Head of caudate nucleus (tissue), 42 donors: ENCODE measurements at places on chromosomes 16 and 17.

DNA sequence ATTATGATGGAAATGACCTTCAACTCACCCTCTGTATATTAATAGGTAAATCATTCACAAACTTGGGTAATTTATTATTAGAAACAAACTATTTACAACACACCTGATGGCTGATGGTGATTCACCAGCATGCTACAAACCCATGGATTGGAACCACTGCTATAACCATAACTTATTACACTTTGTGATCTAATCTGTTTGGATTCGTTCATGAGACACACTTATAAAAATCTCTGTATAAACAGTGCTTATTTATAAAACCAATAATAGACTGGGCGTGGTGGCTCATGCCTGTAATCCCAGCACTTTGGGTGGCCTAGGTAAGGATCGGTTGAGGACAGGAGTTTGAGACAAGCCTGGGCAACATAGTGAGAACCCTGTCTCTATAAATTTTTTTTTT is 16.0 kb downstream of the SMIM36 start:
- DNase-seq: no peak

GRCh38 chr16:84047206-84047605 is 4.6 kb upstream of the SLC38A8 start:
- no peak for DNase-seq

DNA sequence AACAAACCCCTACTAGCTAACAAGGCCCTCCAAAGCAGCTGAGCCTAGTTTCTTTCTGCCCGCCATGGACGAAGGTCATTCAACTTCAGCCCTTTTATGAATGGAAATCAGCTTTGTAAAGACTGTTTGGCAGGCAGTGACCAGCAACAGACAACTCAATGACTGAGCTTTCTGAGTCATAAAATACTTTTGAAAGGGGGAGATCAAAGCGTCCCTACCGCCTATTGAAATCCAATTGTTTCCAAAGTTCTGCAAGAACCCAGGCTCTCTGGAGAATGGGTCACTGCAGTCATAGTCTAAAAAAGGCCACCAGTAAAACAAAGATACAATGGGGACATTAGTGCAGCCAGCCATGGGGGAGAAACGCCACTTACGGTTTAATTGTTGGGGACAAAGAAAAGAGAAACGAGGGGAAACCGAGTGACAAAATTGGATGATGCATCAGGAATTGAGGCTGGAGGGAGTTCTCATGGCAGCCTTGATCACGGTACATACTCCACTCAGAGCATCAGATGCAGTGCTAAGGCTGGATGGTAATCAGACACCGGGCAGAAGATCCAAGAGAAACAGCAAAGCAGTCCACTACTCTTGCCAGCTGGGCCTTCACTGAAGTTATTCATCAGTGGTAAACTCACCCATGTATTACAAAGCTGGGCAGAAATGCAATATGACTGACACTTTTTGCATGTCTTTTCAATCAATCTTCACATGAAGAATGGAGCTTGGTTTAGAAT is 9.8 kb downstream of the ADAMTS18 start:
- DNase-seq: no peak

GRCh38 chr17:59084154-59084553 is 22.5 kb downstream of the TRIM37 start:
- no peak for DNase-seq

- no peak for DNase-seq
These were observed 19.9 kb upstream of the RBL2 start for GRCh38 chr16:53414381-53414780.

DNA sequence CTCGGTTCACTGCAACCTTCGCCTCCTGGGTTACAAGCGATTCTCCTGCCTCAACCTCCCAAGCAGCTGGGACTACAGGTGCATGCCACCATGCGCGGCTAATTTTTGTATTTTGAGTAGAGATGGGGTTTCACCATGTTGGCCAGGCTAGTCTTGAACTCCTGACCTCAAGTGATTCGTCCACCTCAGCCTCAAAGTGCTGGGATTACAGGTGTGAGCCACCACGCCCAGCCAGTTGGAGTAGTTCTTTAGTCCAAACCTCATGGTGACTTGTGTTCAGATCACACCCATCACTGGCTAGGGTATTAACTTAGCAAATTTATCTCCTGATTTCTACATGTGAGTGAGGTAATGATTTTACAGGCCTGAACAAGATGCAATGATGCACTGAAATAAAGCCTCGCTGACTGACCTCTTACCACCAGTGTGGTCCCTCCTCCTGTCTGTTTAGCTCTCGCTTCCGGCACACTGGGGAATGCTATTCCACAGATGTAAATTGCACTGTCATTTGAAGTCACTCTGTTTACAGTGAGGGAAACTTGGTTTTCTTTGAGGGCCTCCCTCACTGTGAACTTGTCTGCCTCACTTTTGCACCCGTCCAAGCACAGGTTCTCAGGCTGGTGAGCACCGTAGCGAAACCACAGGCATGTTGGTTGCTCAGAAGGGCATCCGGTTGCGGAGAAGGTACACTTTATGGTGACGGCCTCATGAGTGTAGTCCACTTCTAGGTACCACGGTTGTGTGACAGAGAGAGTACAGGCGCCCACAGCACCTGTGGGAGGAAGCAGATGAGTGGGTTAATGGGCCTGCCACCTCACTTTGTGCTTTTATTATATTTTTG is 5.5 kb downstream of the IGSF6 start:
- DNase-seq: no peak

DNA sequence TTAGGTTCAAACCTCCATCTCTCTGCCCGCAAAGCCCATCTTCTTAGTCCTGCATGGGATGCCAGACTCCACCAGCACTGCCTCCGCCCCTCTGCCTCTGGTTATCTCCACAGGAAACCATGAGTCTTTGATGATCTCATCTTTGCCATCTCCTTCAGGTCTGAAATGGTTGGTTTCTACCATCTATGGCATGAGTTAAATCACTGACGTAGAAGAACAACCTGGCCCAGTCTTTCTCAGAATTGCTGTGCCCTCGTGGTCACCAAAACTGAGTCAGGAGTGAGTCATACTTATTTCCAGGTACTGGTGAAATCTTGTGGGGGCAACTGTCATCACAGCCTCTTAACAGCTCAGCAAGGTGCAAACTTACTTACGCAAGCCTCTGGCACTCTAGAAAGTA is 468.7 kb upstream of the C16orf82 start:
- peak; percentile 57 for DNase-seq

DNA sequence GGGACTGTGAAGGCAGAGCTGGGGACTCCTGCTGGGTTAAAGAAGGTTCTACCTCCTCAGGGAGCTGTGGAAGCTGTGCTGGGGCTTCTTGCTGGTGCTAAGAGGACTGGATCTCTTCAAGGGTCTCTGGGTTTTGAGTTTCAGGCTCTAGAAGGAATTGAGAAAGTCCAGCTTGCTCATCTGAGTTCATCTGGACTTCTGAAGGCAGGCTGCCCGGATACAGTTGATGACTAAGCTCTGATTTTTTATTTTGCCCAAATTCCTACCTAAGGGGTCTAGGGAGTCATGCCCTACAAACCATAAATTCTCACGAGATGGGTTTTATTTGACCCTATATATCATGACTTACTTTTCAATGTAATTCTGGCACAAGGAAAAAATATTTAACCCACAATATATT is 46.8 kb upstream of the TMEM97 start:
- DNase-seq: no peak

DNA sequence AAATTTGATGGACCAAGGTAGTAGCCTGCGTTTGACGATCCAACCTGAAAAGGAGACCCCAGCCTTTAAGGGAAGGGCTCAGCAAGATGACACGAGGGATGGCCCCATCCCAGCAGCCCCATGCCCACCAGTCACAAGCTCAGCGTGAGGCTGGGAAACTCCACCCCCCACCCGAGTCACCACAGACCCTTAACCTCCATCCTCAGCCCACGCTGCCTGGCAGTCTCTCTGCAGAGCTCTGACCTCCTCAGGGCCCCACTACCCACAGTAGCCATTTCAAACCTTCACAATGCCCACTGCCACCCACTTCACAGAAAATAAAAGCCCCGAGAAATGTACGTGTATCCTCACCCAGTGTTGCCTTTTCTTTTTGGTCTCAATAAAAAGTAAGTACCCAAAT is 18.7 kb downstream of the USP36 start:
- no peak for DNase-seq

DNA sequence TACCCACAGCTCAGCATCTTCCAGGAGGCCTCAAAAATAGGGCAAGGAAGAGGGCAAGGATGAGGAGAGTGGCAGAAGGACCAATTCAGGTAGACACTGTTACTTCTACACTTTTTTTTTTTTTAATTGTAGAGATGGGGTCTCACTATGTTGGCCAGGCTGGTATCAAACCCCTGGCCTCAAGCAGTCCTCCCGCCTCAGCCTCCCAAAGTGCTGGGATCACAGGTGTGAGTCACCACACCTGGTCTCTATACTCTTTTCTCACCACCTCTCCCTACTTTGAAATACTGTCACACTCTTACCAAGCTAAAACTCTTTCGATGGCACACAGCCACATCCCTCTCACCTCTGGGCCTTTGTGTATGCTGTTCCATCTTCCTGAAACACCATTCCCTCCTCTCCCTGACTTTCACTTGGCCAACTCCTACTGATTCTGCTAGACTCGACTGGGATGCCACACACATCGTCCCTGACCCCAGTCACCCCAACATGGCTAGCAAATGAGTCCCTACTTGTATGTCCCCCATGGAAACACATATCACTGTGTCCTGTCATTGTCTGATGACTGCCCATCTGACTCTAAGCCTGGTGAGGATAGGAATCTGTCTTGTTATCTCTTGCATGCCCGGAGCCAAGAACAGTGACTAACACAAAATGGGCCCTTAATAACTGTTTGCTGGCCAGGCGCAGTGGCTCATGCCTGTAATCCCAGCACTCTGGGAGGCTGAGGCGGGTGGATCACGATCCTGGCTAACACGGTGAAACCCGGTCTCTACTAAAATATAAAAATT is 7.2 kb upstream of the SLC43A2 start:
- no peak for DNase-seq

DNA sequence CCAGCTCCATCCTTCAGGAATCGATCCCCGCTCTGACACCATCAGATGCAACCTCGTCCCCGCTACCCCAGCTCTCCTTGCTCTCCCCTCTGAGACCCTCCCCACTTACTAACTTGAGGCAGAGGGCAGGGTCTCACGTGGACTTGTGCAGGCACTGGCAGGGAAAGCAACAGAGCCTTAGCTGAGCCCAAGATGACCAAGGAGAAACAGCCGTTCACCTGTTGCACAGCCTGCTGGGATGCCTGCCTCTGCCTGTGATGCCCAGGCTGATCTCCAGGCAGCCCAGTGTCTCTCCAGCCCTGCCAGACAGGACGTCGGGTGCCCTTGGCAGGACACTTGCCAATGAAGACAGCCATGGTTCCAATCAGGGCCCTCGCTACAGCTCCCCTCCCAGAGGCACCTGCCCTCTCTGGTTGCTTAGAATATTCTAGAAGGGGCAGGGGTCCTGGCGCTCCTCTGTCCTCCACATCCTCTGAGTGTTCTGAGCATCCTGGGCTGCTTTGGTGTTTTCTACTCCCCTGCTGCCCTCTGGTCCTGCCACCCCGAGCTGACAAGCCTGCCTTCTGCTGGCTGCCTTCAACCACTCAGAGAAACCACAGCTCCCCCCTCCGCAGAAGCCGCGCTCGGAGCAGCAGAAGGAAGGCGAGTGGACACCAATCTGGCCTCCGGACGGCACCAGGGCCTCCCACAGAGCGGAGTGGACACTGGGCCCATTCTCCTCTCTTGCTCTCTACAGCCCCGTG is 6.7 kb downstream of the CEP295NL start:
- DNase-seq: peak; percentile 89

- DNase-seq: peak; percentile 41
These were observed 981 bp downstream of the KCNH4 start for GRCh38 chr17:42179911-42180410.

GRCh38 chr16:11038777-11039176 is 94.4 kb downstream of the CLEC16A start:
- DNase-seq: no peak

DNA sequence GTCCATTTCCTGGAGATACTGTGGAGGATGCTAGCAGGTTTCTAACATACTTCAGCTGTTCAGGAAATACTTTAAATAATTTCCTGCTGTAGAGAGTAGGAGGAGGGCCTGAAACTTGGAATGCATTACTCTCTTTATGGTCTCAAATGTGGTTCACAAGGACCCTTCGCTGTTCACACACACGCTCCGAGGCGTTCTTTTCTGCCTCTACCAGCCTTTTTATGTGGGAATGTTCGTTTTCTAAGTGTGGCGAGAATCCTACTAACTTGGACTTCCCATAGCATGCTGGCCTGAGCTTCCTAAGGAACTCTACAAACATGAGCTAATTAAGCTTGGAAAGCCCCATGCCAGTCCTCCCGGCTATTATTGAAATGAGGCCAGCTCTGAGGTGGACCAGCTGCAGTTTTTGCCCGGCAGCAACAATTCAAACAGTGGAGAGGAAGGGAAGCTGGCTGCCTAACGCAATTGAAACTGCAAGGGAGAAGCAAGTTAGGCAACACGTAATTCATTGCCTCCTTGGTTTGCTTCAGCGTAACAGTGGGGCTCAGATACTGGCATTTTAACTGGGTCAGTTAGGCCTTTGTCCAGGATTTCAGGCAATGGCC is 18.9 kb downstream of the KPNA2 start:
- peak; percentile 34 for DNase-seq

DNA sequence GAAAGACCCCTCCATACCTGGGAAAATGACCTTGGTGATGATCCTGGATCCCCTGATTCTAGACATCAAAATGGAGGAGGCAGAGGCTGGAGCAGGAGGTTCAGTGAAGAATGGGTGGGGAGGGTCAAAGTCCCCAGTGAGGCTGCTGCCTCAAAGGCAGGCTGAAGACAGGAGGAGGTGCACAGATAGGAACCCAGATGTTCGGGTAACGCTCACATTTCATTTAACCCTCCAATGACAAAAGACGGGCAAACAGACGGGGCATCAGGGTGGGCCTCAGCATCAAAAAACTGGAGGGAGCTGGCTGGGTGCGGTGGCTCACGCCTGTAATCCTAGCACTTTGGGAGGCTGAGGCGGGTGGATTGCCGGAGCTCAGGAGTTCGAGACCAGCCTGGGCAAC is at the start of gene ANKRD40CL:
Gene ANKRD40CL, minus strand, starts transcription at position 73 of the 400 bp plus-strand sequence. CDS start 605 bp downstream, outside the sequence.
- DNase-seq: no peak

DNA sequence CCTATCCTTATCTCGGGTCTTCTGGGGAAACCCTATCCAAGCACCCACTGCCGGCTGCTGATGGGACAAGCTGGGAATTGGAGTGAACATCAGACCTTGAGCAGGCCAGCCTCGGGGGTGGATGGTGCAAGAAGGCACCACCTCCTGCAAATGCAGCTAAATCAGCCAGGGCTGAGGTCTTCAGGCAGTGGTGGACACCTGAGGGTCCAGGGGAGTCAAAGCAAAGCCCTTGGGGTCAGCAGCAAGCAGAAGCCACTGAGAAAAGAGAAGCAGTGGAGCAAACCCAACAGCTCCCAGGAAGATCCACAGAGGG is 55.4 kb upstream of the ENPP7 start:
- no peak for DNase-seq

GRCh38 chr17:22286337-22287041 is 594.2 kb downstream of the KCNJ18 start:
- no peak for DNase-seq

DNA sequence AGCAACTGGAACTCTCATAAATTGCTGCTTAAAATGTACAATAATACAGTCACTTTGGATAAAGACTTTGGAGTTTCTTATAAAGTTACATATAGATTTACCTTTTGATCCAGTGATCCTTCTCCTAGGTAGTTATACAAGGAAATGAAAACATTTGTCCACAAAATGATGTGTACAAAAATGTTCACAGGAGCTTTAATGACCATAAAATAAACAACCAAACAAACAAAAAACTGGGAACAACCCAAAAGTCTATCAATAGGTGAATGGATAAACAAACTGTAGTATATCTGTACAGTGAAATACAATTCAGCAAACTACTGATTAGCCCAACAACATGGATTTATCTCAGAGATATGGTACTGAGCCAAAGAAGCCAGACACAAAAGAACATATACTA is 37.6 kb downstream of the TTLL6 start:
- DNase-seq: no peak

GRCh38 chr16:10067406-10067805 is 114.8 kb downstream of the GRIN2A start:
- no peak for DNase-seq
